ENCODE measurements at places on chromosomes 12 and 14.

DNA sequence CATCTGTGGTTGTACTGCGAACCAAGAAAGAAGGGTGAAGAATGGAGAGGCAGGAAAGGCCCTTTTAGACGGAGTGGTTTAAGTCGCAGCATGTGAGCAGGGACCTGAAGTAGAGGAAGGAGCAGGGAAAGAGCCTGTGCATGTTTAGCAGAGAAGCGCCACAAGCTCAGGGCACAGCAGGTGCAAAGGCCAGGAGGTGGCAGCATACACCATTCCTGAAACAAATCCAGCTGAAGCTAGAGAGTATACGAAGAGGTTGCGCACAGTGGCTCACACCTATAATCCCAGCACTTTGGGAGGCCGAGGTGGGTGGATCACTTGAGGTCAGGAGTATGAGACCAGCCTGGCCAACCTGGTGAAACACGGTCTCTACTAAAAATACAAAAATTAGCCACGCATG is 49.9 kb downstream of the HELB start:
- DNase-seq: peak; percentile 33

DNA sequence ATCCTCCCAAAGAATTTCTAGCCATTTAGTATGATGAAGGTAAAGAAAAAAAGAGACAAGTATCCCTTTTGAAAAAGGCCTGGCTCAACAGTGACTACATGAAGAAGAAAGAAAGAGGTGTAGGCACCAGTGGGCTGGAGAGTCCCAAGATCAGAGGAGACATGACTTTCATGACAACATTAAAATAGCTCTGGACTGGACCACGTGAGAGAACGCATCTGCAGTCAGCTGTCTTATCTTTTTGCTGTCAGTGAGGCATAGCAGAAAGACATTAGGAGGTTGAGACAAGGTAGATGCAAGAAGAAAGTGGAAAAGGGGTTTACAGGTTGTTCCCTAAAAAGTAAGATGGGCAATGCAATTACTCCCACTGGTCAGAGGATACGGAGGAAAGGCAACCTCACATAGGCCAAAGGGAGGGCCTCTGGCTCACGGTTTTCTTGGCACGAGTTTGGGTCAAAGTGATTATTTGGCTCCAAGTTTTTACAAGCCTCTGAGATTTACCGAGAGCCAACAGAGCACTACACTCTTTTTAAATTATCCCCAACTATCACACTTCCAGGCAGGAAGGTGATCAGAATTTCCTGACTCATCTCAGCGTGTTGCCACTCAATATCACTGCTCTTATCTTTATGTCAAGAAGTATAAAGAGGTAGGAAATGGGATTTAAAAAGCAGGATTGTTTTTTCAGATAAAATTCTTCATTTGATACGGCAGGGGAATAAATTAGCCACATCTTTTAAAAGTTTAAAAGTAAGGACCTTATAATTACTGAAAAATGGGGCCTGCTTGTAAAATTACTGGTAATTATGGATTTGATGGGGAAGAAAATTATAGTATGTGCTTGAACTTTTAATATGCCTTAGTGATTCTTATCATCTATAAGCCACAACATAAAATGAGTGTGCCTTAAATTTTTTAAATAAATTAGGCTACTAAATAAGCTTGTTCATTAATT is 29.2 kb downstream of the TMTC1 start:
- no peak for DNase-seq

- DNase-seq: no peak
Measured at GRCh38 chr12:80190001-80190400, 90.7 kb downstream of the OTOGL start.

DNA sequence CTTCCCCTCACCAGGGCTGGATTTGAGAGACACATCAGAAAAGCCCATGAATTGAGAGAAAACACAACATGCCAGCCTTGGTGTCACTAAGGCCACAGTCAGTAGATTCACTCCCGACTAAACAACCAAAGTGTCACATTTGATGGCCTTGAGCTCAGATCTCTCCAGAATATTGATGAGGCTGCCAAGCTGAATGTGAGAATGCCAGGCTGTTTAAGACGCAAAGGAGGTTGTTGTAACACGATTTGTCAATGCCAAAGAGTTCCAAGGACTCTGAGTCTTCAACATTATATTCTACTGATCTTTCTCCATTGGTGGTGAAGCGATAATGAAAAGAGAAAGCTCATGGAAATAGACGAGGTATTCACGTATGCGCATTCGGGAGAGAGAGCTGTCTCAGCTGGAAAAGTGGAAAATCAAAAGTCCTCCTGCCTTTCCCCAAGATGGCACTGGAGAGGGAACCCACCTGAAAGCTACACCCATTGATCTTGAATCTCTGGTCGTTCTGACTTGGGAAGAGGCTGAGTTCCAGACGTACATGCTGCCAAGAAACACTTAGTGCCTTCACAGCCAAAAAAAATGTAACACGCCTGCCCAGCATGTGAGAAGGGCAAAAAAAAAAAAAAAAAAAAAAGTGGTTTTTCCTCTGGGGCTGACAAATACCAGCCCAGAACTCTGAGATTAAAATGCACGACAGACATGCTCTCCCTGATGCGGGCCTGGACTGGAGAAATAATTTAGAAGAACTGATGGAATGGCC is 1159.6 kb downstream of the VRK1 start:
- DNase-seq: no peak

- no peak for DNase-seq
Measured at GRCh38 chr12:106106892-106107291, 31.9 kb downstream of the NUAK1 start.
